ENCODE measurements at places on chromosomes 7 and 10. TPM values are rescaled to one million over a fixed set of nuclear protein-coding genes. Genes with fewer than 3 reads are reported as not detected.

- peak overlapping the region; percentile 37 for H3K27ac ChIP-seq
- peaks cover 9% of the 10 kb centered on the region for H3K4me1 ChIP-seq
- DNase-seq: no peak
- H3K27me3 ChIP-seq: no peaks in the 10 kb centered on the region
- H3K36me3 ChIP-seq: no peaks in the 10 kb centered on the region
Measured at GRCh38 chr7:45015313-45015712, 15.3 kb downstream of the CCM2 start.

Gene CALCR
- not detected for total RNA-seq

Gene MBLAC1
- total RNA-seq: 3.2 TPM

GRCh38 chr7:43758822-43759683 lies 573 bp downstream of the BLVRA start:
- H3K36me3 ChIP-seq: no peaks in the 10 kb centered on the region

Gene POP7
- total RNA-seq: 28.5 TPM

Gene HNRNPA2B1
- total RNA-seq: 98.1 TPM

Gene KLHDC10
- 31.3 TPM for total RNA-seq

- no peak overlapping the region for H3K27ac ChIP-seq
- peaks cover 17% of the 10 kb centered on the region for H3K4me1 ChIP-seq
- no peak for DNase-seq
- H3K27me3 ChIP-seq: peaks cover 72% of the 10 kb centered on the region
- H3K36me3 ChIP-seq: no peaks in the 10 kb centered on the region
- H3K4me3 ChIP-seq: no peak overlapping the region
Measured at GRCh38 chr7:1670894-1671593, 967 bp downstream of the ELFN1 start.

DNA sequence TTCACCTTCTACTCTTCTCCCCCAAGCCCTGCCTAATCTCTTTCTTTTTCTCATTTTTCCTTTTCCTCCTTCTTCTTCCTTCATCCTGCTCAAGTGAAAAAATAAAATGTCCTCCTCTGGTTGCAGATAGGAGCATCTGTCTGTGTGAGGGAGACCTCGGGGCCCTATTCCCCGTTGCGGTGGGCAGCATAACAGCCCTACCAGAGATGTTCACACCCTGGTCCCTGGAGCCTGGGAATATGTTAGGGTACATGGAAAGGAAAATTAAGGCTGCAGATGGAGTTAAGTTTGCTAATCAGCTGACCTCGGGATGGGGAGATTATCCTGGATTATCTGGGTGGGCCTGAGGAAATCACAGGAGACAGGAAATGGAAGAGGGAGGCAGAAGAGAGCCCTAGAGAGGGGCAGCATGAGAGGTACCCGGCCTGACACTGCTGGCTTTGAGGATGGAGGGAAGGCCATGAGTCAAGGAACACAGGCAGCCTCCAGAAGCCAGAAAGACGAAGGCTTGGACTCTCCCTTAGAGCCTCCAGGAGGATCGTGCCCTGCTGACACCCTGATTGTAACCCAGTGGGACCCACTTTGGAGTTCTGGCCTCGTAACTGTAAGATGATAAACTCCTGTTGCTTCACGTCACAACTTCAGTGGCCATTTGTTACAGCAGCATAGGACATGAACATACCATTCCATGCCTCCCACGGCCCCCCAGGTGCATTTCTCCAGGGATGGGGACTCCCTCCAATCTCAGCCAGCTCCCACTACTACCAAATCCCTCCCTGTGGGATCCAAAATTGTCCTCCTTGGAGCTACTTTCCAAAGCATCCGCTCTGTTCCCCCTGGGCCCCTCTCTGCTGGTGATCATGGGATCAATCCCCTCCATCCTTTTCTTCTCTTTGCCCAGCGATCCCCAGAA lies 39.0 kb upstream of the ZMIZ1 start:
- no peaks in the 10 kb centered on the region for H3K27me3 ChIP-seq
- no peak overlapping the region for H3K27ac ChIP-seq
- no peak overlapping the region for H3K4me3 ChIP-seq
- no peaks in the 10 kb centered on the region for H3K36me3 ChIP-seq
